ENCODE measurements at places on chromosomes 16 and 17.

DNA sequence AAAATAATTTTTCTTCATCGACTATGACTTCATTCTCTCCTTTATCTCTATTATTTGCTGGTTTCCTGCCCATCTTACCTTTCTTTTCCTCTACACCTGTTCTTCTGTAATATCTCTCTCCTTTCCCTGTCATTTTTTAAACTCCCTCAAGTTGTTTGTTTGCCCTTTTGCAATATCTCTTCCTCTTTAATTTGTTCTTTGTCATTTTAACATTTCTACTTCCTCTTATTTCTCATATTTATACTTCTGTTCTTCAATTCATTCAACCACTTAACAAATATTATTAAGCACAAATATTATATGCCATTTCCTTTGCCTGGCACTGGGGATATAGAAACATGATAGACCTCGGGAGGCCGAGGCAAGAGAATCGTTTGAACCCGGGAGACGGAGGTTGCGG lies 22.6 kb downstream of the MAP3K3 start:
- no peak for DNase-seq

- DNase-seq, result no peak
Observed at GRCh38 chr16:70434484-70435260, 4.2 kb downstream of the ST3GAL2 start.

GRCh38 chr16:3173892-3174617 lies 13.9 kb upstream of the OR1F1 start:
- peak; percentile 40 for DNase-seq

GRCh38 chr16:76879420-76879819 lies 311.6 kb upstream of the MON1B start:
- no peak for DNase-seq

GRCh38 chr17:17126131-17127110 lies 79.7 kb downstream of the PLD6 start:
- DNase-seq, result no peak

GRCh38 chr16:87706278-87707000 lies 59.3 kb downstream of the KLHDC4 start:
- DNase-seq, result peak; percentile 33

DNA sequence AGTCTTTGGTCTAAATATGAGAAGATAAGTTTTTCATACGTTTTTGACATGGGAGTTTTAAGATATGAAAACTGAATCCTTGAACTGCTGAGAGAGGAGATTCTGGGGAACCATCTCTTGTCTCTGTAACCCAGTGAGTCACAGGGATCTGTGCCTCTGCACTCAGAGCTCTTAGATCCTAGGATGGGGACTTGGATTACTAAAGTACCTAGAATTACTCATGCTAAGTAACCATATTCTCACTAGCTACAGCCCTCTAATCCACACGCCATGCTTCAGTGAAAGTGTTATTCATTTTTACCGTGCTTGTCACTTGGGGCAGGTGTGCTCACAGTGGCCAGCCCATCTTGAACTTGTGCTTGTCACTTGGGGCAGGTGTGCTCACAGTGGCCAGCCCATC lies 2.0 kb downstream of the MRM3 start:
- DNase-seq, result no peak

GRCh38 chr16:371515-372301 lies 1.4 kb upstream of the MRPL28 start:
- peak; percentile 65 for DNase-seq

- DNase-seq, result peak; percentile 44
Observed at GRCh38 chr16:56860226-56861020, 4.6 kb upstream of the SLC12A3 start.

DNA sequence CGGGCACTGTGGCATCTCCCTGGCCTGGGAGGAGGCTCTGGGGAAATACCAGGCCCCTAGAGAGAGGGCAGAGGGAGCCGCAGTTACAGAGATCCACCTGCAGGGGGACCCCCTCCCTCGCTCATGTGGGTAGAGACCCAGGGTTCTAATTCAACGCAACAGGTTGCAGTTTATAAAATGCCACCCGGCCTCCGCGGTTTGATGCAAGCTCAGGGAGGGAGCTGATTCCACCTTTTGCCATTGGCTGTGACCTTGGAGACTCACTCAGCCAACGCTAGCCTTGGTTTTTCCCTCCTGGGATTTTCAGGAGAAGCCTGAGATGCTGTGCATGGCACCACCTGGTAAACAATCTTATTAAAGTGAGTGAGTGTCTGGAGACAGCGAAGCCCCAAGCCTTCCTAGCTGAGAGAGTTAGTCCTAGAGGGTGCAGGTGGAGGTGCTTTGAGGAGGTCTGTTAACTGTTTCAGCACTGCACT lies 12.1 kb downstream of the TTLL6 start:
- DNase-seq, result peak; percentile 68
